ENCODE measurements at places on chromosomes 2 and 18.
A peak's percentile ranks its signal among the peaks of the same experiment; 100 is the strongest.

- DNase-seq = no peak
These were observed 227.2 kb upstream of the CRIM1 start for GRCh38 chr2:36128359-36128758.

- DNase-seq = no peak
These were observed 88.8 kb downstream of the CRIM1 start for GRCh38 chr2:36444216-36444936.

DNA sequence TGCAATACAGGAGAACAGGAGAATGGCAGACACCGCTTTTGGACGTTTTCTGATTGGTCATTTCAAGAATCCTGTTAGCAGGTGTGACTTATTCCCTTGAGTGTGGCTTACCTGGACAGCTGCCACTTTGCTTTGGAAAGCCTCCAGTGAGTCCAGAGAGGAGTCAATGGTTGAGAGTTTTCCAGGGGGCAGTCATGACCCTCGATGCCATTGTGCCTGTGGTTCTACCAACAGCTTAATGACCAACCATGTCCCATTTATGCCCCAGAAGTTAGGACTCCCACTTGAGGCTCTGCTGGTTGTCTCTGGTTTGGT is 12.4 kb downstream of the IGFBP2 start:
- no peak for DNase-seq

DNA sequence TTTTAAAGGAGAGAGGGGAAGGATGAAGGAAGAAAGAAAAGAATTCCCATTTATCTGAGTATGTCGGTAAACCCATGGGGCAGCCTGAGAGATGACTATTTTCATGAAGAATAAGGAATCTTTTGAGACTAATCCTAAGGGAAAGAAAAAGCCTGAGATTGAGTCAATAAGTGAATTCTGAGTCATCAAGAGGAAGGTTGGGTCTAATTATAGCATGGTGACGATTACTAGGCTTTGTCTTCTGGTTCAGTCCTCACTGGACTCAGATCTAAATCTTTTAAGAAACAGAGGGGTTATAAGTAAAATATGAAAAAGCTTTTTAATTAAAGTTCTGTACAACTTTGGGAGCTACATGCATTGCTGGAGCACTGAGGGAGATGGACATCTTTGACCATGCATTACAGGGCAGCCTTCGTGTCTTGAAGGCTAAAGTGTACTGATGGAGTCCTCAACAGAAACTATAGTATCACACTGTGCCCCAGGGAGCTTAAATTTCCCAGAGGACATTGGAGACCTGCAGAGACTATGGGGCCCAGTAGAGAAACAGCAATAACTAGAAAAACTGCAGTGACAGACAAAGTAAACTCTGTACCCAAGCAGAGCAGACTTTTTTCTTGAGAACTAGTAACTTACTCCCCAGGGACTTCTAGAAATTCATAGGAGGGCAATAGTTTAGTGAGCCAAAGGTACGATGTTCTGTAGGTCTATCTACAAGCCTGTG is 260.9 kb downstream of the RAD51AP2 start:
- peak; percentile 26 for DNase-seq

GRCh38 chr2:3266925-3267867 is 110.4 kb downstream of the EIPR1 start:
- DNase-seq = no peak

- no peak for DNase-seq
These were observed 44.8 kb downstream of the NFATC1 start for GRCh38 chr18:79440316-79441110.

GRCh38 chr2:62321380-62322289 is 125.7 kb downstream of the B3GNT2 start:
- no peak for DNase-seq

DNA sequence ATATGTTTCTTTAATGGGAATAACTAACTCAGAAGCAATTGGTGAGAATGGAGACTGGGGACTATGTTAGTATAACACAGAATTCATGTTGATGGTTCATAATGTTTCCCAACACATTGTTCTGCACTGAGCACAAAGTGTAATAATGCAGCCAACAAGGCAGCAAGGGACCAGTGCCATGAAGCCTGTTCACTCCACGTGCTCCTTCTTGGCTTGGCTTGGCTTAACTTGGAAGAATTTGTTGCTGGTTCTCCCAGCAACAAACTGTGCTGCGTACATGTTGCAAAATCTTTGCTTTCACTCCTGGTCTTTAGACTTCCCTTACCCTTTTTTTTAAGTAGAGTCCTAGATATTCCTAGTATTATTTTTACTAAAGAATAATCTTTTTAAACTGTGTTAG is 129.7 kb downstream of the MAP3K20 start:
- DNase-seq = no peak

GRCh38 chr2:237236188-237236587 is 150.5 kb downstream of the COPS8 start:
- DNase-seq = no peak

DNA sequence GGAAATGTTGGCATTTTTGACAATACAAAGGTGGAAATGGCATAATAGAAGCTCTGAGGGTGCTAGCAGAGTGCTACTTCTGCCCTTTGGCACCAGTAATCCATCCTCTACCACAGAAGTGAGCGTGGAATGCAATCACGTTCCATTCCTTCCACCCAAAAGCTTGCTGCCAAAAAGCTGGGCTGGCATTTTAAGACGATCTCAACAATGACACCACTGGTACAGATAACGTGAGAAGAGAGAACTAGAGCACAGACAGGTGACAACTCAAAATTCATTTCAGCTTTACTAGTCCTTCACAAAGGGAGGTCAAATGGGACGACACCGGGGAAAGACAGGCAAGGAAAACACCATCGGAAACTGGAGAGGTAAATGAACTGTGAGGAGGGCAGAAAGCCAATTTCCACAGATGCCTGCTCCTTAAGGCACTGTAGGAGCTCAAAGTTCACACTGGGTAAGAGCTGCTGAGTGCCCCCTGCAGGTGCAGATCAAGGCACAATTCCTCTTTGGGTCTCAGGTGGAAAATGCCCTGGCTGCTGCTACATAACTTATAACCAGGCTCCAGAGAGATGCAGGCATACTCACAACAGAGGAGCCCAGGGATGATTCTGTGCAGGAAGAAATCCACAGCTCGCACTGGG is 50.7 kb upstream of the RNU4ATAC start:
- peak; percentile 76 for DNase-seq

DNA sequence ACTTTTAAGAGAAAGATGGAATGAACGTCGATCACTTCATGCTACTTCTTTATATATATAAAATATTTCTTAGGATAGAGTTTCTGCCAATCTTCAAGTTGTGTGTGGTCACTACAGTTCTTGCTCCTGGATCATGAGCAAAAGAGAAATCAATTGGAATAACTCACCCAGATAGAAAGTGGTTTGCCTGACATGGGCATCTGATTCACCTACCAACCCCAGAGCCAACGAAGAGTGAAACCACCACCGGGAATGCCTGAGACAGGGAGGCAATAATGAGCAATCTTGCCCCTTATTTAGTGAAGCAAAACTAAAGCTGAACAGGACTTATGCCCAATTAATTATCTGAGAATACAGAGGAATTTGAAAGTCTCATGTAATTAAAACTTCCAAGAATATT is 250.2 kb upstream of the REG3G start:
- no peak for DNase-seq

- DNase-seq = no peak
These were observed 121.2 kb downstream of the SATB2 start for GRCh38 chr2:199336546-199336945.

GRCh38 chr18:32355896-32356295 is 114.8 kb downstream of the GAREM1 start:
- no peak for DNase-seq

DNA sequence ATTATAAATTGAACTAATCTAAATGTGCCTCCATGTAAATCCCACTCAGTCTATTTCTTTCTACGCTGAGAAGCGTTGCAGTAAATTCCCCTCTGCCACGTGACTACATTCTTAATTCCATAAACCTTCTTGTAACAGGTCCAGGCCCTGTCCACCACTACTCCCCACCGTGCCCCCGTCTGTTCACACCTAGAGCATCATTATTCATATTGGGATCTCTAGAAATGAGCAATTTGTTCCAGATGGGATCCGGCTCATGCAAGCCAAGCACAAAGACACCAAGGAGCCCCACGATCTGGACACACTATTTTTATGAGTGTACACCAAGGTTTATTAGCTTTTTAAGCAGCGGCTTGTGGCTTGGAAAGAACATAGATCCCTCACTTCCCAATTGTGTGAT is 38.2 kb downstream of the BOLA3 start:
- DNase-seq = no peak

DNA sequence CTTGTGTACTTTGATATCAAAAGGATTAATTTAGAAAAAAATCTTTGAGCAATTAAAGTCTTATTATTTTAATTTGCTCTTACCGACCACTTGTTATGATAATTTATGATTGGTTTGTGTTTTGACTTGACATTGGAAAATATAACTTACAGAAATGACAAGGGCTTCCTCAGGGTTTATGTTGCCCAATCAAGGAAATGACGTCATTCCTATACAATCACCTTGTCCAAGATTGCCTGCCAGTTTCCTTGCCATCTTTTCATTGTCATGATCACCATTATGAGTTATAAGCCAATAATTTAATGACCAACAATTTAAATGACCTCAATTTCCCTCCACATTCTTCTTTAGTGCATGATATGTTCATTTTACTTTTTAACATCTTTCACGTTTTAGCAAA is 351.8 kb upstream of the TMEFF2 start:
- DNase-seq = no peak

DNA sequence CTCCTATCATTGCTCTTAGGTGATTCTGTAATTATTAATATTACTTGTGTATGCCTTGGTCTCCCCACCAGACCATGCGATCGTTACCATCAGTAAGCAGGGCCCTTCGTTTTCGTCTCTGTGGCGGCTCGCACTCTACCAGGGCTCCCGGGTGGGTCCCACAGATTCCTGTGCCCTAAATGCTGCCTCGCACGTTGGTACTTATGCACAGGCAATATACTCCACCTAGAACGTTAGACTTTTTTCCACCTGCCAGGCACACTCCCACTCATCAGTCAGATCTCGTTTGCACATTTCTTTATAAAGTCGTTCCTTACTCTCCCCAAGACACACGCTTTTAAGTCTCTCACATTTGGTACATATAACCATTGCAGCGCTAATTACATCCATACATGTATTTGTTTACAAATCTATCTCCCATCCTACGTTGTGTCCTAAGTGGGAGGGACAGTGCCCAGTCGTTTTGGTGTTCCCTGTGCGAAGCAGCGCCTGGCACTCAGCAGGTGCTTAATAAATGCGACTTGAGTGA is 901 bp downstream of the FEZ2 start:
- DNase-seq = no peak

DNA sequence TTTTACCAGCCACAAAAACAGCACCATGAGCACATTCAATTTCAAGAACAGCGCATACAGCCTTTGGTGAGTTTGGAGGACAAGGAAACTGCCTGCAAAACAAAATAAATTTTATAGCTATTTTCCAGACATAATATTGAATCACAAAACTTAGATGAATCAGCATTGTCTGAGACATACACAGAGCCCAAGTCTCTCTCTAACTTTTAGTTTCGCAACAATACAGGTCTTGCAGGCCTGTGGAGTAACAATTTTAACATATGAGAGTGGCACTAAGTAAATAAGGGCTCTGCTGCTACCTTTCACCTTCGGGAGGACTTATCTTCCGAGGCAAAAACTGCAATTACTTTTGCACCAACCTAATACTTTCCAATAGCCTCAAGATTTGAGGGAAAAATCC is 56.1 kb upstream of the PEX13 start:
- DNase-seq = no peak

DNA sequence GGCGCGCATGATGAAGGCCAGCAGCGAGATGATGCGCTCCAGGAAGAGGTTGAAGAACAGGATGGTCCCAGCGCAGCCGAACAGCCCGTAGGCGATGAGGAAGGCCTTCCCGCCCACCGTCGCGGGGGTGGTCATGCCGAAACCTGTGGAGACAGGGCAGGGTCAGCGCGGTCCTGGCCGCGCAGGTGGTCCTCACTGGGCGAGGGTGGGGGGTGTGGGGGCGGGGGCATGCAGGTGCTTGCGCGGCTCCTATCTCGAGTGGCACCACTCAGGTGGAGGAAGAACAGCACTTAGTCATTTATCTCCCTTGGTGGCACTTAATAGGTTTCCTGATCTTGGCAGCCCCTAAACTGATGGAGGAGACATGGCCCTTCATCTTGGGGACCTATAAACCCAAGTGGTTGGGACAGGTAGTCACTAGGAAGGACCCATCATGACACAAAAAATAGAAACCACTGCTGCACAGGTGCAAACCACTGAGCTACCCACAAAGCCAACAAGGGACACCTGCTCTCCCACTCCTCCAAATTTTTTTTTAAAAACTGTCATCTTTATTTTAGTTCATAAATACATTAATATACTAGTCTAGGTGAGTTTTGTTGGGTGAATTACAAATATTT is 118.8 kb downstream of the MSH2 start:
- no peak for DNase-seq

DNA sequence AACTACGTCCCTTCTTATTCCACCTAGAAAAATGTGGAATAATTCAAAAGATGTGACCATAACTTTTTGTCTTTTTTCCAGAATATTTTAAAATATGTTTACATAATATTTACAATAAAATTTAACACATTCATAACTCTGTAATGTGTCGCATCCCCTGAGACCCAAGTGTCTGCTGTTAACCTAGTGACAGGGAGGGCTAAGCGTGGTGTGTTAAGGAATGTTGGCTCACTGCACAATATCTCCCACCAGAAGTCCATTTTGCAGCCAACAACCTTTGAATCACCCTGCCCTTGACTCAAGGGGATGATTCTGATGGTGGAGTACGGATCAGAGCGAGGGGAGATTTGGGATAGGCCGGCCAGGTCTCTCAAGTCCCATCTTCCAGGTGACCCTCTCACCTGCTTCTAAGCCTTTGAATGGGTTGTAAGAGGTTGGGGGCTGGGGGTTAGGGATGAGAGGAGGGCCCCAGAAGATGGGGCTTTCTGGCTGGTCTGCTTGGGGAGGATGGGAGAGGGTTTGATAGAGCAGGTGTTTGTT is 43.3 kb downstream of the SERTAD2 start:
- DNase-seq = no peak

Data from HS-27A (cell line).